ENCODE measurements at places on chromosomes 12 and 14.
A peak's percentile ranks its signal among the peaks of the same experiment; 100 is the strongest.

DNA sequence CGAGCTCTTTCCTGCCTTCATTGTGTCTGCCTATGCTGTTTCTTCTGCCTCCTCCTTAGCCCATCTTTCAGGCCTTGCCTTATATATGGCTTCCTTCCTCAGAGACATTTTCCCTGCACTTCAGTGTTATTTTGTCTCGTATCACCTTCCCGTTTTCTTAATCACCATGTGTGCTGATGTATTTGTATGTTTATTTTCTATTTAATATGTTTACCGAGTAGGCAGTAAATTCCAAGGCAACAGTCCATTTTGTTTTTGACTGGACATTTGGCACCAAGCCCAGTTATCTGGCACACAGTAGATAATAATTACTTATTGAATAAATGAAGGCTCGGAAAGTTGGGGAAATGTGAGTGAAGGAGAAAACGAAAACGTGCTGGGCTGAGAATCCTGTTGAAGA lies 4.6 kb upstream of the POU6F1 start:
- no peak for DNase-seq

DNA sequence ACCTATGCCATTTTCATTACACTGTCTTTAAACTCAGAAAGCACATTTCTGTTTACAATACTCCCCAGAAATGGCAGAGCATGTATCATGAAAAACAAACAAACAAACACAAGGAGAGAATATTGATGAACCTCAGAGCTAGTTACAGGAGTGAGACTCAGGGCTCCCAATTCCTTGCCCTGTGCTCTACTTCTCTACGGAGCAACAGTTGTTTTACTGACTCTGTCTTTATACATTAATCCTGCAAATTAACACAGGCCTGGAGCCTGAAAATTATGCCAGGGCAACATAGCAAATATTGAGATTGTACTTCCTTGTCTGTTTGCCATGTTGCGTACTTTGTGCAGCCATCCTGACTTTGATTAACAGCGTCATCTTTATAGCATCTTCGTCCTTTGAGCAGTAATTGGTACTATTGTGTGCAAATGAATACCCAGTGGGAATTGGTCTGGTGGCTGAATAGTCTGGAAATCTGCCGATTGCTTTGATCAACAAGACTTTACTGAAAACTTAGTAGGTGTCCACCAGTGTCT lies 15.2 kb upstream of the AKAP6 start:
- DNase-seq: no peak

DNA sequence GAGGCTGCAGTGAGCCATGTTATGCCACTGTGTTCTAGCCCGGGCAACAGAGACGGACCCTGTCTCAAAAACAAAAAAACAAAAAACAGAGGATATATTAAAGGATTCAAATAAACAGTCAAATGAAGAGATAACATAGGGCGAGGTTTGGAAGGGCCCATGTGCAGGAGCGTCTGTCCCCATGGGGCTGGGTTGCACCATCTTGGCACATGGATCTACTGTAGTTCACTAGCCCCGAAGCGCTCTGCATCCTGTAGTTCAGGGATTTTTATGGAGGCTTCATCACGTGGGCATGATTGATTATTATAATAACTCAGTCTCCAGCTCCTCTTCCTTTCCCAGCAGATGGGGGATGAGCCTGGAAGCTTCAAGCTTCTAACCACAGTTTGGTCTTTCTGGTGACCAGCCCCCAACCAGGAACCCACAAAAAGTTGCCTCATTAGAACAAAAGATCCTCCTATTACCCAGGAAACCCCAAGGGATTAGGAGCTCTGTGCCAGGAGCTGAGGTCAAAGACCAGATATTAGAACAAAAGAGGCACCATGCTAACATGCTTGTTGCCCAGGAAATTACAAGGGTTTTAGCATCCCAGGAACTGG lies 59.9 kb downstream of the HCAR2 start:
- DNase-seq: no peak

- peak; percentile 8 for DNase-seq
Measured at GRCh38 chr12:58907391-58907790, 12.9 kb downstream of the LRIG3 start.

DNA sequence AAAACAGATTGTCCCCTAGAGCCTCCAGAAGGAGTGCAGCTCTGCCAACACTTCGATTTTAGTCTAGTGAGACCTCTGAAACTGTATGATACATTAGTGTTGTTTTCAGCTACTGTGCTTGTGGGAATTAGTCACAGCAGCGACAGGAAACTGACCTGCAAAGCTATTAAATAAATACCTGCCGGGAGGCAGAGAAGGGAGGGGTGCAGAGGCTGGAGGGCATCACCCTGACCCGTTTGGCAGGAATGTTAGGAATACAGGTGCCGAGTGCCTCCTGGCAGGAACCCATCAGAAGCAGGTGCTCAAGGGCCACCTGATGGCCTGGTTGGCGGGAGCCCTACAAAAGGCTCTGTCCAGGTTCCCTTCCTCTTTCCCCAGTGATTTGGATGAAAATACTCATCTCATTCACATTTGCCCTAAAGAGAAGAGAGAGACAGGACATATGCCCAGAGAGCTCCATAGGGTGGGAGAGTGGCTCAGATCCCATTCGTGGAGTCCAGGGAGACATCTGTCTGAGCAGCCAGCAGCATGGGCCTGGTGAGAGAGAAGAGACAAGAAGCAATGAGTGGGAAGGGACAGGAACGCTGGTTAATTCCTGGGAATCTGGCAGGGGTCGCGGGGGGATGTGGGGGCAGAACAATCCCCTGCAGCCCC lies 44.6 kb downstream of the C14orf132 start:
- DNase-seq: no peak

- no peak for DNase-seq
Measured at GRCh38 chr12:131044136-131044535, 90.4 kb downstream of the ADGRD1 start.

DNA sequence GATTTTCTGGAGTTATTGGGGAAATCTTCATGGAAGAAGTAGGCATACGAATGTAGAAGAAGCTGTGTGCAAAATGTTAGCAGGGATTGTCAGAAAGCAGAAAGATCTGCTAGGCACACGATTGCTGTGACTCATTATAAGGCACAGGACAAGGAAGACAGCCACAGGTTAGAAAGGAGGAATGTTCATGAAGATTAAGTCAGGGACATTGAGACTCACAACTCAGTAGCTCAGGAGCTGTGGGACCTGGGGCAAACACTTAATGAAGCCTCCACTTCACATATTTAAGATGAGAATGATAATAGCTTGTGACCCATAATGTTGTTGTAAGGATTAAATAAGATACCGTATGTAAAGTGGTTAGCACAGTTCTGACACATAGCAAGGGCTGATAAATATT lies 26.6 kb upstream of the RTRAF start:
- peak; percentile 17 for DNase-seq

DNA sequence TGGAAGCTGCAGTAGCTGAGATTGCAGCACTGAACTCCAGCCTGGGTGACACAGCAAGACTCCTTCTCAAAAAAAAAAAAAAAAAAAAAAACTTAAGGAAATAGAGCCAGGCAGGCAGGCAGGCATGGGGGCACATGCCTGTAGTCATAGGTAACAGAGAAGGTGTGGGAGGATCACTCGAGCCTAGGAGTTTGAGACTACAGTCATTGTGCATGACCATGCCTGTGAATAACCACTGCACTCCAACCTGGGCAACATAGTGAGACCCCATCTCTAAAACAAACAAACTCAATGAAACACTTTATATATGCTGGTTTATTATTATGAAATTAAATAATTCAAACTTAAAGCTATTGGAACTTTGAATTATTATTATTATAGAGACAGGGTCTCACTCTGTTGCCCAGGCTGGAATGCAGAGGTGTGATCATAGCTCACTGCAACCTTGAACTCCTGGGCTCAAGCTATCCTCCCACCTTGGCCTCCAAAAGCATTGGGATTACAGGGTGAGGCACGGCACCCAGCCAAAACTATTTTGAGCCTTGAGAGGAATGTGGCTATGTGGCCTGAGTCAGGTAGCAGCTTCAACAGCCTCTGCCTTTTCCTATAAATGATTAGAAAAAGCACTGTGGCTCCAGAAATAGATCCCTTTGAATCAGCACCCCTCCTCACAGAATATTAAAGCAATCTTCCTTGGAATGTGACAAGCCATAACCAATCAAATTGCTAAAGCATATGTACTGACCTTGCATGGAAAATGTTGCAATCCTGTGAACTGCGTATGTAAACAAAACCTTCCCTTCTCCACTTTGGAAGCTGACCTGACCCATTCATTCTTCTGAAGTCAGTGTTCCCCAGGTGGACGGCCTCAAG lies 34.7 kb upstream of the YY1 start:
- DNase-seq: no peak

- DNase-seq: peak; percentile 27
Measured at GRCh38 chr14:103185051-103186029, 62.1 kb downstream of the TNFAIP2 start.

DNA sequence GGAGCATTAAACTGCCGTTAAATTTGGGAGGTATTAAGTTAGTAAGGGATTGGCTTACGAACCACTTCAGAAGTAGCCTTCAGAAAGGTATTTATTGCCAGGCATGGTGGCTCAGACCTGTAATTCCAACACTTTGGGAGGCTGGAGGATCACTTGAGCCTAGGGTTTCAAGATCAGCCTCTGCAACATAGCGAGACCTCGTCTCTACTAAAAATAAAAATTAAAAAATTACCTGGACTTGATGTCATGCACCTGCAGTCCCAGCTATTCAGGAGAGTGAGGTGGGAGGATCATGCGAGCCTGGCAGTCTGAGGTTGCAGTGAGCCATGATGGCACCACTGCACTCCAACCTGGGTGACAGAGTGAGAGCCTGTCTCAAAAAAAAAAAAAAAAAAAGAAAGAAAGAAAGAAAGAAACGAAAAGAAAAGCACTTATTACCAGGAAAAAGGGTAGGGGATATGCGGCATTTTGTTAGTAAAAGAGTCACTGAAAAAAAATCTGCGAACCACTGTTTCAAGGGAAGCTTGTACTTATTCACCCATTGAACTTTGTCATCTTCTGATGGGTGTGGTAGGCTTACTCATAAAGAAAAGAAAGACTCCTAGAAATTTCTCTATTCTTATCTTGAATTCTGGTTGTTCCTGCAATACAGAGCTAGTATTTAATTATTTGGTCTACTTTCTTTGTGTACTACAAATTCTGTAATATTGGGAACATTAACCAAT lies 33.6 kb upstream of the PLEKHA5 start:
- DNase-seq: peak; percentile 41

DNA sequence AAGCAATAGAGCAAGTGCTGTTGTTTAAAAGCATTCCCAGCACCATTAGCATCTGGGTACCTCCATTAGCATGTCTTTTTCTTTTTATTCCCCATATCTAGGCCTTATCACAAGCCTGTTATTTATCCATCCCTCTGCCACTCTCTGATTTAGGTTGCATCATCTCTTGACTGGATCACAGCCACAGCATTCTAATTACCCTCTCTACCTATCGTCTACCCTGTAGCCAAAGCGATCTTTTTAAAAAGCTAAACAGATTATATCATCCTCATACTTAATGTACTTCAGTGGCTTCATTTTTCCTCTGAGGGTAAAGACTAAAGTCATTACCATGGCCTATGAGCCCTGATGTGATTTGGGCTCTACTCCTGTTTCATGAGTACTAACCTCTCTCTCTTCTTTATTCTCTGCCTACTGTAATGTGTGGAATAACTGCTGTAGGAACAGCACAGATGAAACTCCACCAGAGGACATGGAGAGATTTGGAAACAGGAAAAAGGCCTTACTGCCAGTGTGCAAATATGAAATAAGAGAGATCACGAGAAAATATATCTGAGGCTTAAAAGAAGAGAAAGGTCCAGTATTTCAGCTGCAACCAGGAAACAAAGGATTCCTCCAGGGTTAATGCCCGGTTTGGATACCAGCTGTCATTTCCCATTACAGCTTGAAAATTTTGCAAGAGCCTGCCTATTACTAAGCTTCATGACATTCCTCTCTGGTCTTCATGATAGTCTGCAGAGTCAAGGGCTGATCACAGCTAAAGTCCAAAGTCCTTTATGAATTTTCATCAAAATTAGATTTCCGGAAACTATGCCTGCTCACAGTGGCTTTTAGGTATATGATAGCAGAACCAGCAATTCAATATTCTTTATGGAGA lies 422.5 kb upstream of the PDE3A start:
- DNase-seq: peak; percentile 44

- no peak for DNase-seq
Measured at GRCh38 chr12:131774576-131775391, 53.4 kb upstream of the MMP17 start.

GRCh38 chr12:3950714-3951320 lies 77.6 kb upstream of the PARP11 start:
- no peak for DNase-seq

DNA sequence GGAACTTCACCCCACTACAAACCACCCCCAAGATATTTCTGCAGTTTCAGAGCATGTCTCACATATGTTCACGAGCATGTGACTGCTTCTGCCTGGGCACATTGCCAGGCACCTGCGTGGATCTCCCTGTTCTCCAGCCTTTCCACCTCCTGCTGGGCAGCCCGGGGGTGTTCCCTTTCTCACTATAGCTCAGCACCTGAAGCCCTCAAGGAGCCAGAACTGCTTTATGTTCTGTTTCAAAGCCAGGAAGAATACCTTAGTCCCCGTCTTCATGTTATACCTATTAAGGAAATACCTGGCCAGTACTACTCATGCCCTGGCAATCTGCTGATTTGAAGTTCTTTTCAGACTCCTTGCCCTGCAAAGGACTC lies 4.2 kb upstream of the FGF6 start:
- DNase-seq: no peak

GRCh38 chr12:114286145-114286544 lies 119.8 kb downstream of the TBX5 start:
- DNase-seq: no peak

DNA sequence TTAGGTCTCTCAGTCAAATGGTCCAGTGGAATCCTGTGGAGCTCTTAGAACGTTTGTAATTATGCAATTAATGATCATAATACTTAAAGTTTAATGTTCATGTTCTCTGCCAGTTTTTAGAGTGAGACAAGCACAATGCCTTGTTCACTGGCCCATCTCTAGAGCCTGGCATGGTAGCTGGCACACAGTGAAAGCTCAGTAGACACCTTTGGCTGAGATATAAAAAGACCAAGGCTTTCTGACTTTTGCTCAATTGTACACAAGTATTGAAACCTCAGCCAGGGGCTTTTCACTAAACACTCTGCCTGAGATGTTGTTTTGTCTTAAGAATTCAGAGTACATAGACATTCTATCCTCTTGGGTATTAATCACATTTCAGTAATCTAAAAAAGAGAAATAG lies 241.8 kb upstream of the ATP2B1 start:
- no peak for DNase-seq

- no peak for DNase-seq
Measured at GRCh38 chr14:74459976-74460375, 33.1 kb downstream of the NPC2 start.

GRCh38 chr12:92193063-92193462 lies 47.4 kb upstream of the BTG1 start:
- no peak for DNase-seq

DNA sequence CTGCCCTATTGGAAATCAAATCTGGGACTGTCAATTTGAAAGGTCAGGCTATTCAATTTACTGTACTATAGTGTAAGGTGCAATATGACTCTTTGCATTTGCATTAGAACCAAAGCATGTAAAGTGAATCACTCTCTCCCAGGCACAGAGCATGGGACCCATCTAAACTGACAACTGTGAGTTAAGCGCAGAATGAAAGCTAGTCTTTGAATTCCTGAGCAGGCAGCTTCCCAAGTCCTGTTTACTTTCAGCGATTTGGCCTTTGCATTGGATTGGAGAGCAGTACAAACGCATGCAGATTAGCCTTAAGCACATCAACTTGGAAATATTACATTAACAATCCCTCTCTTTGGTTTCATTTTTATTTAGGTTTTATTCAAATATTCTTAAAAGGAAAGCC lies 74.6 kb downstream of the RERG start:
- DNase-seq: no peak

All from AG20443 (cell line).